CD4-positive, CD25-positive, alpha-beta regulatory T cell (primary cell): ENCODE measurements at places on chromosomes 1 and 21.
A peak's percentile ranks its signal among the peaks of the same experiment; 100 is the strongest.

- DNase-seq, result no peak
Observed at GRCh38 chr1:5235355-5235899, 581.0 kb downstream of the AJAP1 start.

- no peak for DNase-seq
Observed at GRCh38 chr1:171814692-171815091, 26.6 kb upstream of the DNM3 start.

DNA sequence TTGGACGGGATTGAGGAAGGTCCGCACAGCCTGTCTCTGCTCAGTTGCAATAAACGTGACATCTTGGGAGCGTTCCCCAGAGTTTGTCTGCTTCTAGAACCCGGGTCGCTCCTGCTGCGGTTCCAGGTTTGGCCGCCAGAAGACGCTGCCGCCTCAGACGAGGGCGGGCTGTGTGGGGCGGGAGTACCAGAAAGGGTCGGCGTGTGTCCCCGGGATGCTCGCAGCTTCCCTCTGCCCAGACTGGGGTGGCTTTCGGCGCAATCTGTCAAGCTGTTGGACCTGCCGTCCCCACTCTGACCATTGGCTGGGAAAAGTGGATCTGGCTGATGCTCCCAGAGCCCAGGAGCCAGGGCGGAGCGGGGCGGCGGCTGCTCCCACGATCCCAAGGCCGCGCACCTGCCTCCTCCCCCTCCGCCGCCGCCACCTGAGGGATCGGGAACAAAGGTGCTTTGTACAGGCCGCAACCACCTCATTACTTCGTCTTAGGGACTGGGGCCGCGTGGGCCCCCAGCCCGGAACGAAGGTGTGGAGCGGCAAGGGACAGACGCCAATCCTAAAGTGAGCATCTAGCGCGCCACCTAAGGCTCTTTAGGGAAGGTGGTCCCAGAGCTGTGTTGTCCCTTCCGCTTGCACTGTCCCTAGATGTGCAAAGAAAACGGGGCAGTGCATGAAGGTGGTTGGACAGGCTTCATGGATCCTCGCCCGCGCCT lies 683 bp upstream of the EFNA4 start:
- peak; percentile 76 for DNase-seq

- peak; percentile 63 for DNase-seq
Observed at GRCh38 chr1:90919190-90919719, 102.6 kb downstream of the ZNF644 start.

DNA sequence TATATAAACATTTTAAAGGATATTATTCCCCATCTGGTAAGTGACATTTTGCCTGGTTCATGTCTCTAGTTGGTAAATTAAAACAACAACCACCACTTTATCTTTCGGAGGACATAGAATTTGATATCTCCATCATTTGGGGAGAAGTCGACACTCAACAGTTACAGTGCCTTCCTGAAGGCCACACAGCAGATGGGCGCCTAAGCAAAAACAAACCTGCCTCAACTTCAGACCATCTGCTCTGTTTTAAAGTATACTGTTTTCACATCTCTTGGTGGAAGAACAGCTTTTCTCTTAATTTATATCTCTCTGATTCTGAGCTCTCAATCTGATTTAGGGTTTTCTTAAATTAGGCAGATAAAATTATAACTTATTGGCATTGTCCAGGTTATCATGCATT lies 282.2 kb downstream of the RYR2 start:
- no peak for DNase-seq

GRCh38 chr1:244330318-244330625 lies 121.4 kb downstream of the ADSS2 start:
- no peak for DNase-seq
